IMR-90 (cell line): ENCODE measurements at places on chromosomes 3 and 15. TPM values are rescaled to one million over a fixed set of nuclear protein-coding genes. Genes with fewer than 3 reads are reported as not detected.

The CLDN18 gene
- not detected in 2 replicates for polyA plus RNA-seq

The MAP2K1 gene
- 33.3 and 34.7 TPM in 2 replicates for polyA plus RNA-seq

The OR5K2 gene
- not detected in 2 replicates for polyA plus RNA-seq

The IFT57 gene
- polyA plus RNA-seq, result 30.0 and 42.3 TPM in 2 replicates

The GOLGA8S gene
- polyA plus RNA-seq, result 0.01 and 0.03 TPM in 2 replicates

The ARMC8 gene
- polyA plus RNA-seq, result 39.1 and 45.7 TPM in 2 replicates

GRCh38 chr15:92653366-92653765 is 2.2 kb downstream of the FAM174B start:
- DNase-seq, result no peak

- no peak for DNase-seq
These were observed 124.8 kb upstream of the NR2E3 start for GRCh38 chr15:71685420-71685993.

- DNase-seq, result peak; percentile 34
These were observed 504 bp downstream of the ABHD2 start for GRCh38 chr15:89088605-89089315.

GRCh38 chr15:82647045-82647834 is at the start of gene CPEB1:
CPEB1 (minus strand) TSS chr15:82647363; CDS start chr15:82628459, 18,904 bp downstream.
- DNase-seq, result peak; percentile 30

DNA sequence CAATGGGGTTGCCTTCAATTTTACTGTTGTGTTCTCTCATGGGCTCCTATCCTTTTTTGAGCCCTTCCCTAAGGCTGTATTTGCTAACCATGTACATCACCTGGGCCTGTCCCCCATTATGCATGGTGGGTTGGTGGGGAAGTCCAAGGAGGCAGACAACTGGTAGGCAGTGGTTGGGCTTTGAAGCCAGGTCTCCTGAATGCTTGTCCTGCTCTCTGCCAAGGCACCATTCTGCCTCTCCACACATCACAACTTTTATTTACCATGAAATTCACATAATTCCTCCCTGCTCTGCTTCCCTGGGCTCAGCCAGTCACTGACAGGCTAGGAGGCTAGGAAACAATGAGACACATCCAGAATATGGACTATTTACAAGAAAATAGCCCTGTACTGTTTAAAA is 41.0 kb upstream of the COPB2 start:
- no peak for DNase-seq

- peak; percentile 98 for DNase-seq
These were observed 4.7 kb downstream of the TMCC1 start for GRCh38 chr3:129888771-129889170.

DNA sequence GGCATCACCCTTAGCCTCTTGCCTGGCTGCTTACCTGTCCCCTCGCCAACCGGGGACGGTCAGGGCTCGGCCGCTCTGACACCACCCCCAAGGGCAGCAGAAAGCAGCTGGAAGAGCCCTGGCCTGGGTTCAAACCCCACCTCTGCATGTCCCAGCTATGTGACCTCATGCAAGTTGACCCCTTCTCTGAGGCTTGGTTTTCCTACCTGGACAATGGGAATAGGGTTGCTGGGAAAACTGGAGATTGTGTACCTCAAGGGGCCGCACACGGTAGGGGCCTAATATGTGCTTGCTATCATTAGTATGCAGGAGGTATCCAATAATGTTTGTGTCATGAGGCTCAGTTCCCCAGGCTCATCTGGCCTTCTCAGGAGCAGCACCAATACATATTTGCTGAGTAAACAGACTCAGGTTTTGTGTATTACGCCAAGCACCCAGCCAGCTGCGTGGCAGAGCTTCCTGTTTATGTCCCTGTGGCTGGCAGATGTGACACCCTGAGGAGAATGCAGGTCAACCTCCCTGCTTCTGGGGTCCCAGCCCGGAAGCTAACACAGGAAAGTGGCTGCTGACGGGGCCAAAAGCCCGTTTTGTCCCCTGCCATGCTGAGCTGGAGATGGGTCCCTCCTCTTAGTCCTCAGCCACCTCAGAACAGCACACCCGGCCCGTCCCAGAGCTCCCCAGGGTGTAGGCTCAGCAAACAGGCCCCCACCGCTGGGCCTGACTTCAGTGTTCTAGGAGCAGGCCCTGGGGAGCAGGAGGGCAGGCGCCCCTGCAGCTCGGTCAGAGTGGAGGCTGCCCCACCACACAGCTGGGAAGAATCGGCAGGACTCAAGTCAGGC is 29.7 kb downstream of the PLXND1 start:
- DNase-seq, result no peak

- peak; percentile 33 for DNase-seq
These were observed 375.1 kb downstream of the FOXP1 start for GRCh38 chr3:71208211-71209095.

DNA sequence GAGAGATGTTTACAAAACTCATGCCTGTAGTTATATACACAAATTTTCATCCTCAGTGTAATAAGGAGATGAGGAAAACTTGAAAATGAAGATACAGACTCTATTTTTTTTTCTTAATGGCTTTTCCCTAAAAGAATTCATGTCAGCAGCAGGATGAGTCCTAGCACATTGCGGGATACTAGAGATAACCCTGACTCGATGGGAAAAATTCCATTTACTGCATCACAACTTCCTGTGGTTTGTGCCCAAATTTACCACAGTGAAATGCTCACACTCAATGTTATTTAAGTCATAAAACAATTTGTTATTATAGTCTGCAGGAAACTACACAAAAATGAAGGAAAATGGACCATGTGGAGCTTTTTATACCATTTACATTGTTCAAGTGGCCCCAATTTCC is 581.9 kb upstream of the ZNF717 start:
- peak; percentile 85 for DNase-seq

DNA sequence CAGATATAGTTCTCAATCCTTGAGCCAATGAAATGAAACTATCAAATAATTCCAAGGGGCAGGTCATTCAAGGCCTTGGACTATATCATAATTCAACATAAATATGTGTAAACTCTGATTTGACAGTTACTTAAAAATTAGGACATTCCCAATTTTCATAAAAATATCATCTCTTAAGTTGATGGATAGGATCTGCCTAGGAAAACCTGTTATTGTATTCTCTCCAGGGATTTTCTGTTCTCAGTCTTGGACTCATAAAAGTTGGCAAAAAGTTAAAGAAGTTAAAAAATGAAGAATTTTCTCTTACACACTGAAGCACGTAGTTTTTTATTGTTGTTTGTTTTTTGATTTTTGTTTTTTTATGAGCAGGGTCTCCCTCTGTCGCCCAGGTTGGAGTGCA is 109.0 kb downstream of the TP63 start:
- DNase-seq, result no peak

GRCh38 chr15:92098869-92099268 is 245.4 kb downstream of the SLCO3A1 start:
- DNase-seq, result no peak

DNA sequence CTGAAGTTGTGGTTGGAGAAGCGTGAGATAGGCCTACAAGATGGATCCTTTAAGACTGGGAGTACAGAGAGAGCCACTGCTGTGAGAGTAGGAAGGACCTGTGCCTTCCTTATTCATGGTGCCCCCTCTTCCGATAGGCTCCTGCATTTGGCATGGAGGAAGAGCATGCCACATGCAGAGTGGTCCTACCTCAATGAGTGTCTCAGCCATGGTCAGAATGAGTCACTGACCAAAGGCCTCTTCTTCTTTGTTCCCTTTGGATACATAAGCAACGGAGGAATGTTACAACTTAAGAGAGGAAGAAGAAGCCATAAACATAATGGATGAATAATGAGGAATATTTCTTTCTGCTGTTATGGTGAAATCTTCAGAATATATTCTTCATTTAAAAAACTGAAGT is 681.2 kb upstream of the GRM7 start:
- no peak for DNase-seq

DNA sequence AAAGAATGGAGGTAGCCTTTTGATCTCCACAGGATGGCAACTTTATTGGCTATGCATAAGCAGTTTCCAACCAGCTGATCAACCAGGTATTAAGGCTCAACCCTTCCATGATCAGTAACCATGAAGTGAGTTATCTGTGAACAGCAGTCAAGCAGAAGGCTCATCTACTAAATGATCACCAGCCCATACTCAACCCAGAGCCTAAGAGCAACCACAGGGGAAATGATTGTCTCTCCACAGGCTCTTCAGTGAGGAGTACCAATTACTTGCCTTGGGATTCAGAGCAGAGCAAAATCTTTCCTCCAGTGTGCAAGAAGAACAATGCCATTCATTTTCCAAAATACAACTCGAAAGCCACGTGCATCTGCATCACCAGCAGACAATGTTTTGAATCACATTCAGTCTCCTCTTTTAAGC is 754.8 kb downstream of the ROBO1 start:
- DNase-seq, result peak; percentile 11

DNA sequence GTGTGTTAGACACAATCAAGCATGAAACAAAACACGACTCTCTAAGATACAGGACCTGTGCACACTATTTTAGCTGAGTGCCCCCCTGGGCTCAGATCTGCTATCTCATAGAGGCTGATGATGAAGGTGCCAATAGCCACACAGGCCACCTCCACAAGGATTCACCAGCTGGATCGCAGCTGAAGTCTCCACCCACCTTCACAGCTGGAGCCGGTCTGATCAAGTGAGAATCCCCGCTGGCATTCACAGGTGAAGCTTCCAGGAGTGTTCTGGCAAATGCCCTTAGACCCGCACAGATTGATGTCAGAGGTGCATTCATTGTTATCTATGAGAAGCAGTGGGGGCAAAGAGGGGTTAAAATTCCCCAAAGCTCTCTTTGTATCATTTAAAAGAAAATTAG is 90.1 kb downstream of the DUT start:
- no peak for DNase-seq

- no peak for DNase-seq
These were observed 42.7 kb downstream of the CYP11A1 start for GRCh38 chr15:74324714-74325113.

- DNase-seq, result peak; percentile 72
These were observed 491.9 kb downstream of the NTRK3 start for GRCh38 chr15:87764461-87765240.

DNA sequence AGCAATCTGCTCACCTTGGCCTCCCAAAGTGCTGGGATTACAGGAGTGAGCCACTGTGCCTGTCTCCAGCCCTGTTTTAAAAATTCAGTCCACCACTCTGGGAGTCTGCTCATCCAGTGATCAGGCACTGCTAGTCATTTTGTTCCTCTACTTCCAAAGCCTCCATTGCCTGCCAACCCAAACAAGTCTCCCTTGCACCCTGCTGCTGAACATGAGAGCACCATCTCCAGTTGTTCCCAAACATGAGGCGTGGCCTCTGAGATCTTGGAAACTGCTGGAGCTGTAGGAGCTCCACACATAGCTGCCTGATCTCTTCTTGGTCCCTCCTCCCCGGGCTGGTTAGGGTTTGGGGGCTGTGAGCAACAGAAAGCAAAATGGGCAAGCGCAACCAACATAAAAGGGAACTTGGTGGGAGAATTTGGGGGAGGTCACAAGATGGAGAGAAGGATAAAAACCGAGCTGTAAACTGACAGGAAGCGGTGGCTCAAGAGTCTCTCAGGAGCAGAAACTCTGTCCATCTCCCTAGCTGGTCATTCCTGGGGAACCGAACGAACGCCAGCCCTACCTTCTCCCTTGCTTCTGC is 49.6 kb upstream of the TLE3 start:
- DNase-seq, result no peak

- DNase-seq, result peak; percentile 81
These were observed 115.0 kb upstream of the LRIG1 start for GRCh38 chr3:66615643-66616301.

DNA sequence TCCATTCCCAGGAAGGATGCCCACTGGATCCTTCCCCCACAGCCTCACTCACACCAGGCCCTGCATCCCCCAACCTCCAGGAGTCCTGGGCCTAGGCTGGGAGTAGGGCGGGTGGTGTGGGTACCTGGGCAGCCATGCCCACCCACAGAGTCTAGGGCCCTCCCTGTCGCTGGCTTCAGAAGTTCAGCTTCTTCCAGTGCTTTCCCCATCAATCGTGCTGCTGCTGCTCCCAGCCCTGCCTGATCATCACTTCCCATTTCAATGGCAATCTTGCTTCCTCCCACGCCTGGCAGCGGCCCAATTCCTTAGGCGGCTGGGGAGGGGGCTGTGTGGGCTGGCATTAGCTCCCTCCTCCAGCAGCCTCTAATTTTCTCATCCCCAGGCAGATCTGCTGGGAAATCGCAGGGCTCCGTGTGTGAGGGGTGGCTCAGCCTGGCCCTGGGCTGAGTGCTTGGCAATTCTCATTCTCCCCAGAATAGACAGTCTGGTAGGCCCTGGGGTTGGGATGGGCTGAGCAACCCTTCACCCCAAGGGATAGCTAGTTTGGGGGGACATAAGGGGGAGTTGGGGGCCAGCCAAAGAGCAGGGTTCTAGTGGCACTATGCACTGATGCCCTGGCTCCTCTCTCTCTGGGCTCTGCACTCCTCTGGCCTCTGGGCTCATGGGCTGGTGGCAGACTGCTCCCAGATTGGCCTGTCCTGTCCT is 66.4 kb downstream of the SCN5A start:
- DNase-seq, result no peak

DNA sequence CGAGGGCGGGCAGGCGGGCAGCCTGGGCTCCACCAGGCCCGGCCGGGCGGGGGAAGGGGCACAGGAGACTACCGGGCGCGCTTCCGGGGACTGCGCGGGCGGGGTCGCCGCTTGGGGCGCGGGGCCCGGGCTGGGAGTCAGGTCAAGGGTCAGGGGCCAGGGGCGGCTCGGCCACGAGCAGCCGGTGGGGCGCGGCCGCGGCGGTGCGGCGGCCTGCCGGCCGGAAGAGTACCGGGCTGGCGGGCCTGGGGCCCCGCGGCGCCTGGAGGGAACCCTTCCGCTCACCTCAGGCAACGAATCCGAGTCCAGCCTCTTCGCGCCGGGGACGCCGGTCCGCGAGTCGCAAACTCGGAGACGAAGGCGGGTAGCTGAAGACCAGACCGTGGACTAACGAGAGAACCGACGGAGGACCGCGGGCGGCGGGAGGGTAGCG is 225 bp downstream of the RHOA start:
- no peak for DNase-seq

DNA sequence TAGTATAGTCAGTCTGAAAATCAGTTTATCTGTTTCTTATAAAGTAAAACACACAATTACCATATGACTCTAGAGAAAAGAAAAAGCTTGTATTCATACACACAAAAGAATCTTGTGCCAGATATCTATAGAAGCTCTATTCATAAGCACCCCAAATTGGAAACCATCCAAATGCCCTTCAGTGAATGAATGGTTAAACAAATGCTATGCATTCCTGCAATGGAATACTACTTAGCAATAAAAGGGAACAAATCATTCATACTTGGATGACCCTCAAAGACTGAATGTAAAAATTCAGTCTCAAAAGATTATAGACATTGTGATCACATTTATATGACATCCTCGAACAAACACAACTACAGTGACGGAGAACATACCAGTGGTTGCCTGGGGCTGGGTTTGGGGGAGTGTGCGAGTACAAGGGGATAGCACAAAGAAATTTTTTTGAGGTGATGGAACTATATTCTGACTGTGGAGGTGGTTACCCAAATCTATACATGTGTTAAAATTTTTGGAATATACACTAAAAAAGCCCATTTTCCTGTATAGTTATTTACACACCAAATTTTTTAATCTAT is 680.6 kb downstream of the NTRK3 start:
- DNase-seq, result no peak
